H7 (cell line): ENCODE measurements at places on chromosomes 6 and 20. TPM values are rescaled to one million over a fixed set of nuclear protein-coding genes. Genes with fewer than 3 reads are reported as not detected.

- no peak for DNase-seq
Observed at GRCh38 chr6:12151433-12151820, 138.7 kb upstream of the EDN1 start.

Gene OVOL2
- 3.3 and 7.8 TPM in 2 replicates for total RNA-seq

Gene RAET1G
- total RNA-seq = not detected in 2 replicates

DNA sequence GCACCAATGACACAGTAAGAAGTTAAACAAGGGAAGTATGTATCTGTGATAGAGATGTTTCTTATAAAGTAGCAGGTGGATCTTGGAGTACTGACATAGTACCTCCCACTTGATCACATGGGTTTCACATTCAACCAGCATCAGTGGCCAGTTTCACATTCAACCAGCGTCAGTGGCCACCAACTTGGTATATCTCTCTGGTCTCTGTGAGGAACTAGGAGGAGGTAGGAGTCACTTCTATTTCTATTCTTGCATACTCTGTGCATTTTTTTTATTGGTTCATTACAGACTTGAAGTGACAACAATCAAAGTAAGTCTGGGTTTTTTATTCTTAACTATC is 200.3 kb upstream of the SIM1 start:
- no peak for DNase-seq

GRCh38 chr20:48406912-48407340 is 420.9 kb downstream of the PREX1 start:
- no peak for DNase-seq

- no peak for DNase-seq
Observed at GRCh38 chr6:164133095-164133494, 718.6 kb downstream of the QKI start.

DNA sequence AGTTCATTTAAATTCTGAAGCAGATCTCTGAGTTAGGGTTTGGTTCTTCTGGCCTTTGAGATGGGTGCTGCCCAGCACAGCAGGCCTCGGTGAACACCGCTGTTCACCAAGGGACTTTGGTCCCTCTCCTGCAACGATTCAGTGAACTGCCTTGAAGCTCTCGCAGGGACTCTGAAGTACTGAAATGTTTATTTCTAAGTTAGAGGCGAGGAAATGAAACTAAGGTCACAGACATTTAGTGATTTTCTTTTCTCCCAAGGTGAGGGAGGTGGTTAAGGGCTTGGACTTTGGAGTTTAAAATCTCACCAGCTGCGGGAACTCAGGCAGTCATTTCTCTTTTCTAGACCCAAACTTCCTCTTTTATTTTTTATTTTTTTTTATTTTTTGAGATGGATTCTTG is 26.2 kb downstream of the E2F3 start:
- no peak for DNase-seq

DNA sequence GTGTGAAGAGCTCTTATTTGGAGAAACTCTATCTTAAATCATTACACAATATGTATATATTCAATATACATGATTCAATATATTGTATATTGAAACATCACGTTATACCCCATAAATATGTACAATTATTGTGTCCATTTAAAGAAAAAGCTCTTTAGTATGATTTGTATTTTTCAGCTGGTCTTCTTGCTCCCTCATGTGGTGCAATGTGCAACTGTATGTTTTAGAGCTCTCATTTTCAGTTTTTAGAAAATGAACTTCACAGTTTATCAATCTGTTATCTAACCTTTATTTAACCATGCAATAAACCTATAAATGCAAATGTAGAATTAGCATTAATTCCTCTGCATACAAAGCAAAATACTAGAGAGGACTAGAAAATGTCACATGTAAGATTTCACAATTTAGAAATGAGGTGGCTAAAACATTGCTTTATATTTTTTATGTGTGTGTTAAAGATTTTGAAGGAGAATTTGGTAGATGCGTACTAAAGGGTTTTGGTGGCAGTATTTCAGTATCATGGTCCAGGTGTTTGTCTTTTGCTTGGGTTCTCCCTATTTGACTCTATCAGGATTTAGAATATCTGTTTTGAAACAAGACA is 167.1 kb downstream of the PHF3 start:
- DNase-seq = no peak

- peak; percentile 49 for DNase-seq
Observed at GRCh38 chr20:22652681-22653588, 68.6 kb upstream of the FOXA2 start.

DNA sequence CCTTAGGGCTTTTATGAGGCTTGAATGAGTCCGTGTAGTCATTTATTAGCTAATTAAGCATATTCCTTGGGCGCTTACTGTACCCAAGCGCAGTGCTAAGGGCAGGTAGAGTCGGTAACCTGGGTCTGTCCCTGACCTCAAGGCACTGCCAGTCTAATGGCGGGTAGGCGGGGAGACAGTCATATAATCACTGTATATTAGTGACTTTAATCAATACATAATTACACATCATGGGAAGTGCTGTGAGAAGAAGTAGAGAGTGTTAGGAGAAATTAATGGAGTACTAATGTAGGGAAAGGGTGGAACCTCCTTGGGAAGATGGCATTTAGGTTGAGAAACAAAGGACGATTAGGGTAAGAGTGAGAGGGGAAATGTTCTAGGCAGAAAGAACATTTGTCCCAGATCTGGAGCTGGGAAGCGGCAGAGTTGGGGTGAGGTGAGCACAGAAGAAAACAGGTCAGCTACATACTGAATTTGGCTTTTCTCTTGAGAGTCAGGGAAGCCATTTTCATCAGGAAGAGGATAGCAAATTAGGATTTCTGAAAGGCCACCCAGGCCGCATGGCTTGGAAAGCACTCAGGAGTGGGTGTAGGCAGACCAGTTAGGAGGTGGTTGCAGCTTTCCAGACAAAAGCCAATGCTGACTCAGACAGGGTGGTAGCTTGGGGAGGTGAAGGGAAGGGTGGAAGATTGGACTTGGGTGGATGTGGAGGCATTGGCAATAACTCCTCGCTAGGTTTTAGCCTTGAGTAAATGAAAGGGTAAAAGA is 954 bp upstream of the BLCAP start:
- DNase-seq = no peak

Gene XKR7
- total RNA-seq = 0.63 and 0.73 TPM in 2 replicates

- no peak for DNase-seq
Observed at GRCh38 chr20:52490711-52491430, 299.3 kb upstream of the ZFP64 start.

Gene SALL4
- 127 and 134 TPM in 2 replicates for total RNA-seq

DNA sequence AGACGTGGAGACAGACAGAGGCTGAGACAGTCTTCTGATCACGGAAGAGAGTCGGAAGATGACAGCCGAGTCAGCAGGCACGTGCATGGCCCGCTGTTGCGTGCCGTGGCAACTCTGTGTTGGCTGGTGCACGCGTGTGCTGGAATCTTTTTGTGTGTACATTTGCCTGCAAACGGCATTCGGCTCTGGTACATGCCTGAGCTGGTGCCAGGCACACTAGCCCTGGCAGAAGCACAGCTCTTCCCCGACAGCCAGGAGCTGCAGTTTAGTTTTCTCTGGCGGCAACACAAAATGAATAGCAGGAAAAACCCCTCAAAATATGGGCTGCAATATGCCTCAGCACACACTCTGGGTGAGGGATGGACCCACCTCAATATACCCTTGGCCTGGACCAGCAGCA is 769 bp upstream of the PDYN start:
- DNase-seq = no peak

GRCh38 chr6:3236005-3236404 is 8.6 kb upstream of the TUBB2B start:
- DNase-seq = no peak

Gene CRIP3
- 20.1 and 28.1 TPM in 2 replicates for total RNA-seq

DNA sequence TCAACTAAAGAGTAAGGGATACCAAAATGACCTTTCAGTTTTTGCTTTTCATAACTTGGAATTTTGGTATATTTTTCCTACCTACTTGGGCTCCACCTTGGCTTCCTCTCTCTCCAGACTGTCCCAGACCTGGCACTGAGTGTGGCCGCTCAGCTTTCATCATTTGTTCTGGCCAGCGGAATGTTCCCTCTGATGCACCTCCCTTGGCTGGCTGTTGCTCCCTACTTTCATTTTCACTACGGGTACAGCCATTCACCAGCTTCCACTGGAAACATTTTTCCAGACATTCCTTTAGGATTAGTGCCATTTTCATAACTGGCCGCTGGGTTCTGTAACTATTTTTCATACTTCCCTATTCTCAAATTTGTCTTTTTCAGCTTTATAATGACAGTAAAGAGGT is 487.4 kb downstream of the TENT5A start:
- no peak for DNase-seq

DNA sequence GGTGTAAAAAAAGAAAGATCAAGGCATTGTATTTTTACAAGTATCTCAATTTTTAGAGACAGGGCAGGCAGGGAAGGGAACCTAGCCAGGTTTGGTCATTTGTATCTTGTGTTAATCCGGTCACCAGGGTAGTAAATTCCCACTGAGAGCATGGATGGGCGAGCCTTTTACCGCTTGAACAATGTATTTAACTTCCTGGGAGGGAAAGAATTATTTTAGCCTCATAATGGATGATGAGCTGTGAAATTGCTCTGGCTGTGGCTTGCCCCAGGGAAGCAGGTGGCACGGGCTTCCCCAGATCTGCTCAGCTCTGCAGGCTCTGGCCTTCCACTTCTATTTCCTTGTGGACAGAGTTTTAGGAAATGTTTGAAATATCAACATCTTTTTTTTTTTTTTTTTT is 72.9 kb downstream of the TOX2 start:
- DNase-seq = no peak

Gene HLA-DRB1
- 0.48 TPM in 1 of 2 replicates, not detected in the other for total RNA-seq

Gene SAMHD1
- 10.2 and 12.3 TPM in 2 replicates for total RNA-seq

DNA sequence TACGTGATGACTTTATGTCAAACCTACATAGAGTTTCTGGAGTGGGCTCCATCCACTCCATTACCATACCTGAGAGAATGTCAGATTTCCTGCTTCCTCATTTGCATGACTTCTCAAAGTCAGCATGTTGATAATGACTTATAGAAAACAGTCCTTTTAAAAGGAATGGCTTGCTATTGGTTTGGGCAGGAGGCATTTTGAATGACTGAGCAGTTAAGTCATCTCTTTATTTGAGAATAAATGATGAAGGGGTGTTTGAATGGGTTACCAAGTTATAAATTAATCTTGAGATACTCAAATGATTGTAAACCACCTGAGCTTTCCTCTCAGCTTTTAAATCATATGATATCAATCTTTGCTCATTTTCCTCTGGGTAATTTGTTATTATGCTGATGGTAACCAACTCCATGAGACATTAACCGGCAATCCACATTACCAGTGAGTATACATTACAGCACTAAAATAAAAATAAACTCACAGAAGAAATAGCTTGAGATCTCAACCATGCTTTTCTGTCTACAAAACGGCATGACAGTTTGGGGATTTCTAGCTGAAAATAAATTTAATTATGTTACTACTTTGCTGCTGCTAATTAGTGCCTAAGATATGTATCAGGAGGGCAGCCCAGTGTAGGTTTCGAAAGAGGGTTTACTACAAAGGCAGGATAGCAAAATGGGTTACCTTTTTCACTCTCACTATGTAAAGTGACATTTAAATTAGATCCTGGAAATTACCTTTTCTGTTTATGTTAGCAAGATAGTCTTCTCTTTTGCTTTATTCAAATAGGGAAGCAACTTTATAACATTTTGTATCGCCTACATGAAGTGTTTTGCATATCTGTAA is 78.8 kb downstream of the RPS12 start:
- DNase-seq = no peak

GRCh38 chr6:128007658-128008057 is 106.8 kb upstream of the THEMIS start:
- no peak for DNase-seq

DNA sequence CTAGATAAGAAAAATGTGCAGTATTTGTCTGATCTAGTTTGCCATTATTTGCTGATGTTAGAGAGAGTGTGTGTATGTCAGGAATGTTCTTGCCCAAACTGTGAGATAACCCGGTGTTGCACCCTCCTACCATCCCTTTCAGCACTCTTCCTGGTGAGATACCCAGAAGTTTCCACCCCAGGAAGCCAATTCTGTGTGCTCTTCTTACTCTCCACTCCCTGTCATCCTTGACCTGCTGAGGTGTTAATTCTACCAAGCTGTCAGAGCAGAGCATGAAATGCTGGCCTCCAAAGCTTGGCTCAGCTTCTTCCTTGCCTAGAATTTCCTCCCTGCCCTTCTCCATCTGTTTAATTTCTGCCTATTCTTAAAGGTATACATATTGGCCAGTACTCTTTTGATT is 237.3 kb upstream of the CNR1 start:
- no peak for DNase-seq

Gene ME1
- 3.4 and 3.9 TPM in 2 replicates for total RNA-seq

DNA sequence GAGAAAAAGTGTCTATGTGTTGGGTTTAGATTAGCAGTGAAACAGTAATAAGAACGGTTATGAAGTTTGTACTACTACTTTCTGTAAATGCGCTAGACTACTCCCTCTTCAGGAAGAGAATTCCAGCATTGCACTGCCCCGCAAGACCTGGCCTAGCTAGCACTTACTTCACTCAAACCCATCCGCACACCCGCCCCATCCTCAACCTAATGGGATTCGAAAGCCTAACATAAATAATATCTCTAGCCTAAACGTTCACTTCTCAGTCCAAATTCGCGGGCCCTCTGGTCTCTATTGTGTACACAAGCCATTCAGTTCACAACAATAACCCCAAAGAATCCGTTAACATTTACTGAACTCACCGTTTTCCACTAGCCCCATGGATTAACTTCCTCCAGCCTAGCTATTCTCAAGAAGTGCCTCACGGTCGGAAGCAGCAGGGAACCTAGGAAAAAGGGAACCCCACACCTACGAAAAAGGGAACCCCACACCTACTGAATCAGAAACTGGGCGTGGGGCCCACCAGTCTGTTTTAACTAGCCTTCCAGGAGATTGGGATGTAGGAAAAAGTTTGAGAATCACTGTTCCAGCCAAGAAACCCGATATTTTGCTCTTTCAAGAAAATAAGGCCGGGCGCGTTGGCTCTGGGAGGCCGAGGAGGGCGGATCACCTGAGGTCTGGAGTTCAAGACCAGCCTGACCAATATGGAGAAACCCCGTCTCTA is 45.4 kb upstream of the BTN3A2 start:
- DNase-seq = peak; percentile 42

DNA sequence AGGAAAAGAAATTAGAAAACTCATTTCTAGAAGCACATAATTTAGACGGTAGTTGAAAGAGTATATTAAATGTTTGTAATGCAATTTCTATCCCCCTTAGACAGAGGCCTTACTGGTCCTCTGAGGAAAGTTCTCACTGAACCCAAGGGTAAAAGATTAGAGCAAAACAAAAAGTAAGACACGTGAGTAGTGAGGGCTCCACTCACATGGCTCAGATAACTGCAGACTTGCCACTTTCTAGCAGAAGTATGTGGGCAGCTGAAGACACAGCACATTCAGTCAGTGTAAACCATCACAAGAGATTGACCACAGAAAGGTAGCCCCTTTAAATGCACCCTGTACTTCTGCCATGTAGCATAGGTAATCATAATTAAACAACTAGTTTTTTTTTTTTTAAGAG is 193.8 kb downstream of the BTBD9 start:
- DNase-seq = no peak

GRCh38 chr20:58715801-58716475 is 23.3 kb downstream of the NPEPL1 start:
- peak; percentile 31 for DNase-seq
